ENCODE measurements at places on chromosomes 2 and 18. TPM values are rescaled to one million over a fixed set of nuclear protein-coding genes. Genes with fewer than 3 reads are reported as not detected.

The ZSCAN30 gene
- total RNA-seq: 11.6 TPM

The TRIM54 gene
- total RNA-seq: not detected

The SLC38A11 gene
- total RNA-seq: not detected

DNA sequence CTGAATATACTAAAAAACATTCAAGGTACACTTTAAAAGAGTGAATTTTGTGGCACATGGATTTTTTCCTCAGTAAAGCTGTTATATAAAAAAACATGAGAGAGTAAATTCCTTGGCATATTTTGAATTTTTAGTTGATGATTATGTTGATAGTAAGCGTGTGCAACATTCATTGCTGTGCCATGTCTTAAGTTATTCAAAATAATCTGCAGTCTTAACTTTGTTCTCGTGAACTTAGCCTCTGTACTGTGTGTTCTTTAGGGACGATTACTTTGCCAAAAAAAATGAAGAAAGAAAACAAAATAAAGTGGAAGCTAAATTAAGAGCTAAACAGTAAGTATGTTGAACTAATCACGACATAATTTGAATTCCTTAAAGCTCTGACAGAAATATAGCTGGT is 9.6 kb downstream of the SSB start:
- no peak for DNase-seq

GRCh38 chr2:121235542-121235941 is 49.5 kb downstream of the TFCP2L1 start:
- no peak for DNase-seq

Data from CD4-positive, alpha-beta T cell (primary cell).